Stimulated activated CD8-positive, alpha-beta memory T cell treated with anti-CD3 and anti-CD28 coated beads, Interleukin-4, amount 100 ng/mL, for 1 hour (primary cell): ENCODE measurements at places on chromosomes 6 and 20.

DNA sequence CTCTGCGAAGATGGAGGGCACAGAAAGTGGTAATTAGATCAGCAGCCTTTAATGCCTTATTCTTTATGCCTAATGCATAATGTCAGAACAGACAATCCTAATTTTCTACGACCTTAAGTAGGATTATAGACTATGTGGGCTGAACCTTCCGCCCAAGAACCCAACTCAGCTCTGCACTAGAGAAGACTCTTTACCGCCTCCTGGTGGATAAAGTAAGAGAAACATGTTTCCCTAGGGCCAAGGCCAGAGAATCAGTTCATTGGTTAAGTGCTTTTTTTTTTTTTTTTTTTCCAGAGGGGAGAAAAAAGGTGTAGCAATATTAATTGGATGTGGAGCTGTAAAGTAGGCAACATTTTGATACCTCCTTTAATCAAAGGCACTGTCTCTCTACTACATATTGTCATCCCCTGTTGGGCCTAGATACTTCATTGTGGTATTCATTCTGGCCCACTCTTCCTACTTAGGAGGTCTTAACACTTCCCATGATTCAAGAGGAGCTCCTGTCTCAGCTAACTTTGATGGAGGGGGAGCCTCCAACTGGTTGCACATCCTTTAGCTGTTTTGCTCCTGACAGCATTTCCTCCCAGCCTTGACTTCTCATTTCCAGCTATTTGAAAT lies 124.9 kb upstream of the NRN1 start:
- DNase-seq: no peak

DNA sequence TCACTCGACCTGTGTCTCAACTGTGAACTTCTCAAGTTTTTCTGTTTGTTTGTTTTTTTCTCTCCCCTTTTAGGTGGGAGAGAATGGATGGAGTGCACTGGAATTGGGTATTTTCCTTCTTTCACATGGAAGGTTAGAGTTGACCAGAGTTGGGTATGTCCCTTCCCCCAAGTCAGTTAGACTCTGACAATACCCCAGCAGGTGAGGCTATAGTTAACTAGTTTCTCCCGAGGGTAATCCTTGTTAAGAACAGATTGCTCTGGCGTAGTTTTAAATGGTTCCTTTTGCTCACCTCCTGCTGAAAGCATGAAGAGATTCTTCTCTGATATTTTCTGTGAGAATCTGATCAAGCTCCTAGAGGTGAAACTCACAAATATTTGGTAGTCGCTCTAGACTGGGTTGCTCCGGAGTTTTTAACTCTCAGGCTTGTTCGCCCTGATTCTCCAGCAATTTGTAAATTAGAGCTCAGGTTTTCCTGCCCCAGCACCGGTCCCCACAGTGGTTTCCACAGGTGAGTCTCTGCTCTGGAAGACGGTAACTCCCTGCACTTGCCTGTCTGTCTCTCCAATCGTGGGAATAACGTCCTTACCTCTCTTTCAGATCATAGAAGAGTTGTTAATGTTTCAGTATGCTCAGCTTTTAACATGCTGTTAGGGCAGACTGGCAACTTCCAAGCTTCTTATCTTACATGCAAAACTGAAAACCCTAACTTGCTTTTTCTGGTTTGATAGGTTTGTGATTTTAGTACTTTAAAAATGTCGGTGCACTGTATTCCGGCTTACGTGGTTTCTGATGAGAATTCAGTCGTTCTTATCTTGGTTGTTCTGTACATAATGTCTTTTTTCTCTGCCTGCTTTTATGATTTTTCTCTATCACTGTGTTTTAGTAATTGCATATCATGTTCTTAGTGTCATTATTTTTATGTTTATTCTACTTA lies 111.2 kb upstream of the HIVEP1 start:
- DNase-seq: no peak

DNA sequence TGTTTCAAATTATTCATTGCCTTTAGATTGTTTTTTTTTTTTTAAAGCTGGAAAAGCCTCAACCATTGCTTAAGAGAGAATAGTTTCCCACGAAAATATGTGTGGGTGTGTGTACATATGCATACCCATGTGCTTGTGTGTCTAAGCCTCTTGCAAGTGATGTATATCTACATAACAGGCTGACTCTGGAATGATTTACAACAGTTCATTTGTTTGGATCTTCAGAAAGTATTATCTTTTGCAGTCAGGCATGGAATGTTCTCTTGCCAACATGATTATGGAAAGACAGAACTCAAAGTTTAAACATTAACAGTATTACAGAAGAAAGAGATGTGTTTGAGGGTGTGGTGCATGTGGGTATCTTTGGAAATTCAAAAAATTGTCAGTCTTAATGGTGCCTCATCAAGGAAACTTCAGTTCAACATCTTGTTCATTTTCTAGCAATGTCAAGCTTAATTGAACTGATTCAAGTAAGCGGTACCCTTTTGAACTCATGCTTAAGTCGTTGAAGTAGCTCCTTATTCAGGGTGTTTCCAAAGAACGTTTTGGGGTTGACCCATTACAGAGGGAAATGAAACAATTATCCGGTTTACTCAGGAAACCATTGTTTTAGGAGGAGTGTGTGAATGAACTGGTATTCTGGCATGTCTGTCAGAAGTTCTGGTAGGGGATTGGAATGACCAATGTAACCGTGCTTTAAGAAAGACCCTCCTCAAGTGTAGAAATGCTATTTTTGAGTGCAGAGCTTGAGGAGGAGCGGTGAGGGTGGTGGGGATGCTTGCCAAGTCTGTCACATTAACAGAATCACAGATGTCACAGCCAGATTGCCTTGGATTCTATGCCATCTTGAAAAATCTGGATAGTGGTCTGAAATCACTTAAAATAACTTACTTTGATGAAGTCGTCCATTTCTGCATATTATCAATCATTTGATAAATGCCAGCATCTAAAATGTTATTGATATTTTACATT lies 60.3 kb downstream of the ADGRG6 start:
- DNase-seq: no peak

DNA sequence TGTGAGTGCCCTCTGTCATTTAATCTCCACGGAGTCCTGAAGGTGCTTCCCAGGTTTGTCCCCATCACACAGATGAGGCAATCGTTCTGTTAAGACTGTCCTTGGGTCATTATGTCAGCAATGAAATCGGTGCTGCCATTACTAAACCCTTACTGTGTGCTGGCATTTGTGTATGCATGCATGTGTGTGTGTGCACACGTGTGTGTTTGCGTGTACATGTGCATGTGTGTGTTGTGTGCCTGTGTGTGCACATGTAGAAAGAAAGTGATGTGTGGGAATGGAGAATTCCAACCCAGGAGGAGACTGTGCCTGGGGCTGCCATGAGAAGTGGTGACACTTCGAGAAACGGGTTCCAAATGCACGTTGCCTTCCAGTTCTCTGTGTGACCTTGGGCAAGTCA lies 110.3 kb downstream of the CDH26 start:
- no peak for DNase-seq

GRCh38 chr6:52362443-52363227 lies 684 bp downstream of the PAQR8 start:
- no peak for DNase-seq

DNA sequence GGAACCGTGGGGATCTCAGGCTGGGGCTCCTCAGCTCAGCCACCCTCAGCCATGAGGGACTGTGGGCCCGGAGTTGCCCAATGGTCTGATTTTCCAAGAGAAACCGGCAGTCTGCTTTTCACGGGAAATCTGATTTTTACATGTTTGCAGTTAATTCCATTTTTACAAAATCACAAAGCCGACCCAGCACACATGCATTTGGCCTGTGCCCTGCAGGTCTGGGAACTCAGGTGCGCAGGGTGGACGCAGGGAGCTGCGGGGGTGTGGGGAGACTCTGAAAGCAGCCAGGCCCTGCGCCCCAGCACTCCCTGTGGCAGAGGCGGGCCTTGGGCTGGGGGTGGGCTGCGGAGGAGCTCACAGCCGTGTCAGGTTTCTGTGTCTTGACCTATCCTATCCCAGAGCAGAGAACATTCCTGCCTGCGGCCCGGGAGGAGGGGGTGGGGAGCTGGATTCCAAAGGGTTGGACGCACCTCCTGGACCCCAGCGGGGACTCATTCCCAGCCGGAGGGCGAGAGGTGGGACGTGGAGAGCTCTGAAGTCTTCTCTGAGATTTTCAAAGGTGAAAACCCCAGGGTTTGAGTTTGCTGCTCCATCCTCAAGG lies 60.6 kb downstream of the ADNP start:
- DNase-seq: no peak

- no peak for DNase-seq
These were observed 49.8 kb downstream of the PPARD start for GRCh38 chr6:35392111-35392702.

- DNase-seq: no peak
These were observed 20.2 kb upstream of the MICA start for GRCh38 chr6:31383149-31383548.

DNA sequence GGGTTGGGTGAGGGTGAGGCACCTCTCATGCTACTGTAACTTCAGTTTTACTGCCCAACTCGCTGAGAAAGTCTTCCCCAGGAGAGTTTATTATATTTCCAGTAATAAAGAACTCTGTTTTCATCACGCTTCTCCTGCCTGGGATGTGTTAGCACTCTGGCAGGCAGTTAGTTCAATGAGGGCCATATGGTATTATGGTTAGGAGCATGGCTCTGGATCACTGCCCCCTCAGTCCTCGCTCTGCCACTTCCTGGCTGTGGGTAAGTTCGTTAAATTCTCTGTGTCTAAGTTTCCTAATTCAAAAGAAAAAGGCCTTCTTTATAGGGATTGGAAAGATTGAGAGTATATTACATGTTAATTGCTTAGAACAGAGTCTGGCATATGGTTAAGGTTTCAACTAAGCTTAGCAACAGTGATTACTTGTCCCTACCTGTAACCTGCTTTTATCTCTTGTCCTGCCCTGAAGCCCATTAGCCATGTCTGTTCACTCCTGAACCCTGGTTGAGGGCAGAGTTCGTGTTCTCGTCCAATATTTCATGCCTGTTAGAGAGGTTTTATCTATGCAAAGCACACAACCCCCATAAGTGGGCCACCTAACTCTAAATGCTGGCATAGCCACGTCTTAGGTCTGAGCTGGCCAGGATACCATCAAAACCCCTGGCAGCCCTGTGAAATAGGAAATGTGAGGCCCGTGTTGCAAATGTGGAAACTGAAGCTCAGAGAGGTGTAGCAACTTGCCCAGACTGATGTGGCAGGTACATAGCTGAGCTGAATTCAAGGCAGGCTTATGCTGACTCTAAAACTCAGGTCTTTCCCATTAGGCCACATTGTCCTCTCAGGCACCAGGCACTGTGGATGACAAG lies 342.5 kb upstream of the JARID2 start:
- no peak for DNase-seq

- no peak for DNase-seq
These were observed 29.0 kb downstream of the MYLIP start for GRCh38 chr6:16157909-16158308.

DNA sequence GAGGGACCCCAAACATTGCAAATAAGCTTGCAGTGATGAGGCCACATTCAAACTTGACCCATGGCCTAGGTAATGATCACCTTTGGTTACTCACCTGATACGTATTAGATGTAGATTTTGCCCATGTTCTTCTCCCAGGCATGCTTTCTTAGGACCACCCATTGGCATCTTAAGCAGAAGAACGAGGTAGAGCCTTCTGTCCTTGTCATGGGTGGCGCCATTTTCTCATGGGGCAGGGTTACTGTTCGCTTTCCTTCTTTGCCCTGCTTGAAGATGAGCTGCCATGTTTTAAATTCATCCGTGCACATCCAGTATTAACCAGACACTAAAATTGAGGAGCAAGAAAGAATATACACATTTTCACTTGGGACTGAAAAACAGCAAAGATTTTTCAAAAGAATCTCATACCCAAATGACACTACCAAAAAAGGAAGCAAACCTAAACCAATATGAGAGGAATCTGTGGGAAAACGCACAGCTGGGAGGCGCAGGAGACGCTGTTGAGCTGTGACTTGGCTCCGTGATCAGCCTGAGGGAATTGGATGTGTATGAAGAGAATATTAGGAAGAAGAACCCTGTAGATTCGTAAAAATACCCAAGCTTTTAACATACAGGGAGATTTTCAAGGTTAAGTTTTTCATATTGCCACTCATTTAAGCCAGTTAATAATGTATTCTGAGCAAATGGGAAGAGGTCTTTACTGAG lies 36.6 kb downstream of the GMPR start:
- DNase-seq: no peak

DNA sequence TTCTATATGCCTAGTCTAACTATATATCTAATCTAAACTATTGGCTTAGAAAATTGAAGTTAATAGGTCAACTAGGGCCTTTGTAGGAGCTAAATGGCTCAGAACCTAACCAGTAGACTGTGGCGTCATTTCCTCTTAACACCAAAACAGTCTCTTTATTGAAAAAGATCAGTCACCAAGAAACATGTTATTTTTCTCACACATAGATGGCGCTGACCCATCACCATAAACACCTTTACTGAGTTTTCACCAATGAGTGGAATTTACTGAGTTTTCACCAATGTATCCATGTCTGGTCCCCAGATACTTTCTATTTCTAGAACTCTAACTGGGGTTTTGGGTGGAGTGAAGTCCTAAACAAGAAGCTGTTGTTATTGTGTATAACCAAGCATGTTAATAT lies 636.0 kb downstream of the BCKDHB start:
- no peak for DNase-seq

- DNase-seq: no peak
These were observed 3.9 kb downstream of the PTPRK start for GRCh38 chr6:128516514-128516898.

GRCh38 chr6:27294409-27294808 lies 17.7 kb downstream of the POM121L2 start:
- DNase-seq: no peak

GRCh38 chr20:53141201-53142050 lies 169.3 kb downstream of the TSHZ2 start:
- DNase-seq: no peak

- no peak for DNase-seq
These were observed 82.6 kb downstream of the PREP start for GRCh38 chr6:105320271-105320670.

- no peak for DNase-seq
These were observed 219.0 kb downstream of the ERMARD start for GRCh38 chr6:169970306-169970988.

DNA sequence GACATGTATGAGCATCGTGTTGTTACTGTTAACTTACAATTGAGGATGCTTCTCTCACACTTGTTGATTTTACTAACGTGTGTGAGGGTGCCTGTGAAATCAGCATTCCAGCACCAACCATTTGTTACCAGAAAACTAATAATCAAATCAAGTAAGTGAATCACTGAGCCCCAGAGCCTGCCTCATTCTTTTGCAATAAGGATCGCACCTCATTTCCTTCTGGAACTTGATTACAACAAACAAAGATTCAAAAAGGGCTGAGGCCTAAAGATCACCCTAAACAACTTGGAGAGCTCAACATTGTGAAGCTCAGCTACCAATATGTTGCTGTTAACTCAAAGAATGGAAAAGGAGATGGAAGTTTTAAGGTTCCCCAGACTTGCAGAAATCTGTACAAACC lies 274.7 kb downstream of the TFAP2A start:
- DNase-seq: no peak
